ENCODE measurements at places on chromosomes 16 and 17.

- no peak for DNase-seq
These were observed 6.4 kb downstream of the CMTM2 start for GRCh38 chr16:66585481-66586239.

DNA sequence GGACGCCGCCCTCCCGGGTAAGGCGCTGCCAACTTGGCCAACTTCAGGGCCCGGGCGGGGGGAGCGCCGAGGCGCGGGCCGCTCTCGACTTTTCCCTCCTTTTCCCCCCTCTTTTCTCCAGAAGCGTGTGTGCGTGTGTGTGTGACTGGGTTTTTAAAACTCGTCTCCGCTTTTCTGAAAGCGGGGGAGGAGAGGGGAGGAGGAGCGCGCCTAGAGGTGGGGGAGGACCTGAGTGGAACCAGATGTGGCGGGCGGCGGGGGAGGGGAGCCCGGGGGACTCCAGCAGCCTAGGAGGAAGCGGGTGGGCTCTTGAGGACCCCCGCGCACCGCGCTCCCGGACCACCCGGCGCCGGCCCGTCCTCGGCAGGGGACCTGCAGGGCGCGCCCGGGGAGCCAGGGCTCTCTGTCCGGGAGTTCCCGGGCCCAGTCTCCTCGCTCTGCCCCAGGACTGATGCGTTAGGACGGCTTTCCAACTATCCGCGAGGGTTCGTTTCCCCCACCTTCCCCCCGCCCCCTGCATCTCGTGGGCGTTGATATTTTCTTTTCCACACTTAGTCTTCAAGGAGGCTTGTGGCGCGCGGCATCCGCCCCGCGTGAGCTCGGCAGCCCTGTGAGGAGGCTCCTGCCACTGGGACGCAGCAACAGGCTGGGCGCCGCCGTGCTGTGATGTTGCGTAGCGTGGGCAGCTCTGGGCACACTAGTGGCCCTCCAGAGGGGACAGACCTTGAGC, 599 bp downstream of the MRC2 start:
- peak; percentile 10 for DNase-seq

GRCh38 chr16:14109077-14109775, 38.1 kb downstream of the MRTFB start:
- DNase-seq, result no peak

GRCh38 chr17:79843816-79844800, 4.9 kb upstream of the CBX4 start:
- peak; percentile 58 for DNase-seq

DNA sequence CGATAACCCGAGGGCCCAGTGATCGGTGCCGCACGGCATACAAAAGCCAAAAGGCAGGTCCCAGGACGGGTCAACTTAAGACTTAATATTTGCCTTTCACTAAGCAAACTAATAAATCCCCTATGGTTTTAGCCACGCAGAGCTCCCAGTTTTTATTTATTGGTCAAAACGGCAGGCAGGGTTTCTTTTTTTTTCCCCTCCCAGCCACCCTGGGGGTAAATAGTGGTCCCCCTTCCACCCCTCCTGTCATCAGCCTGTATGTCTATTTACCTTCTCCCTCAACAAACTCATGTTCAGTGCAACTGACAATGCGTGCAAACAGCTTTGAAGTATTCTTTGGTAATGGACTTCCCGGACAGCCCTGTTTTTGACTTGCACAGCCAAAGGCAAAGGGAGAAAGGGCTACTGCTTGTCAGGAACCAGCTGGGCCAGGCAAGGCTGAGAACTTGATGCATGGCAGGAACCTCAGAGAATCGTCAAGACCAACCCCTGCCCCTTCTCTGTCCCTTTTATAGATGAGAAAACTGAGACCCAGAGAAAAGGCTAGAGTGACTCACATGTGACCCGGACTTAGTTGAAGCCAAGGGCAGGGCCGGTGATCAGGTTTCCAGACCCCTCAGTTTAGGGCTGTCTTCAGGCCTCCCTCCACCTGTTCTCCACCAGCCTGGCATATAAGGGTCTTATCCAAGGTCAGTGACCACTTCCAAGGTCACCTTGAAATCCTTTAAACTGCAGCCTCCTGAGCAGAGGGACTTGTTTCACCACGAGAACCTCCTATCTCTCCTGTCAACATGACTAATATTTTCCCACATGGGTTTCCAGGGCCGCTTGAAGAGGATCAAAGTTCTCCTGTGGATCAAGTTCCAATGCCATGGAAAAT, 279.0 kb downstream of the SOX9 start:
- no peak for DNase-seq

DNA sequence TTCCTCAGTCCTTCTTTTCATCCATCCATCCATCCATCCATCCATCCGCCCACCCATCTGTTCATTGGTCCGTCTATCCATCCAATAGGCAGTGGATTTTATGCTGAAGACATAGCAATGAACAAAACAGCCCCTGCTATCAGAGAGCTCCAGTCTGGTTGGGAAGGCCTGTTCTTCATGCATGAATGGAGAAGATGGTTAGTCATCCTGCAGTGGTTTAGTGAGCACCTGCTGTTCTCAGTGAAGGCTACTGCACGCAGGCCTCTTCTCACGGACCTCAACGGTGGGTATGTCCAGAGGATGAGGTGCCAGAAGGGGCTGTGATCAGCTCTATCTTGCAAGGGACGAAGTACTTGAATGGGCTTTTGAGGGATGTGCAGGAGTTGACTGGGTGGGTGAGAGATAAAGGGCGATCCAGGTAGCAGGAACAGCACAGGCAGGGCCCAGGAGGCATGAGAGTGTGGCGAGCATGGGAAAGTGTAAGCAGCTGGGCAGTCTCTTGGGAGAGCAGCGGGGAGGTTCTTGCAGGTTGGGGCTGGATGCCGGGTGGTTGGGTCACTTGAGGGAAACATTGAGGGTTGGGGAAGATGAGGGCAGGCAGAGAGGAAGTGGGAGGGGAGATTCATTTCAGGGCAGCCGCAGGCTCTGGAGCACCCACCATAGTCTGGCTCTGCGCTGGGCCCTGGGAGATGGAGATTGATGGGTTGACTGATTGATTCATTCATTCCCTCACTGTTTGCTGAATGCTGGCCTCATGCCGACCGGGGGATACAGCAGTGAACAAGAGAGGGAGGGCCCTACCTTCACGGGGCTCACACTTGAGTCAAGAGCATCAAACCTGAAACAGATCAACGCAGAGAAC, 115.0 kb upstream of the CIBAR2 start:
- peak; percentile 83 for DNase-seq

DNA sequence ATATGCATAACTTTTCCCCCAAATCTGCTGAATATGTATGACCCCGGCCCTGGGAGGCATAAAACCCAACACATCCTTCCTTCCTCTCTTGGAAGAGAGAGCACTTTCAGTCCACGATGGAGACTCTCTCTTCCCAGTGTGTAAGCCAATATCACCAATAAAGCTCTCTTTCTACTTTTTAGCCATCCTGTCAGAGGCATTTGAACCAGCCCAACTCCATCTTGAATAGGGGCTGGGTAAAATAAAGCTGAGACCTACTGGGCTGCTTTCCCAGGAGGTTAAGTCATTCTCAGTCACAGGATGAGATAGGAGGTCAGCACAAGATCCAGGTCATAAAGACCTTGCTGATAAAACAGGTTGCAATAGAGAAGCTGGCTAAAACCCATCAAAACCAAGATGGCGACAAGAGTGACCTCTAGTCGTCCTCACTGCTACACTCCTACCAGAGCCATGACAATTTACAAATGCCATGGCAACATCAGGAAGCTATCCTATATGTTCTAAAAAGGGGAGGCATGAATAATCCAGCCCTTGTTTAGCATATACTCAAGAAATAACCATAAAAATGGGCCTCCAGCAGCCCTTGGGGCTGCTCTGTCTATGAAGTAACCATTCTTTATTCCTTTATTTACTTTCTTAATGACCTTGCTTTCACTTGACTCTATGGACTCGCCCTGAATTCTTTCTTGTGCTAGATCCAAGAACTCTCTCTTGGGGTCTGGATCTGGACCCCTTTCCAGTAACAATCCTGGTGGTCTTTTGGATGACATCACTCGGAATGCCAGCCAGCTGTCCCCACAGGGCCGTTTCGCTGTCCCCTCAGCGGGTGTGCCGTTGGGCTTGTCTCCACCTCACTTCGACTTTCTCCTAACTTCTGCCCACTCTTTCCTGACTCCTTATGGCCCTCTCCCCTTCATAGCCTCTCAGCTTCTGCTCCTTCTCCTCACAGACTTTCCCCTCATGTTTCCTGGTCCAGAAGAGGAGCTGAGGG, 53.4 kb upstream of the NKD1 start:
- DNase-seq, result no peak

DNA sequence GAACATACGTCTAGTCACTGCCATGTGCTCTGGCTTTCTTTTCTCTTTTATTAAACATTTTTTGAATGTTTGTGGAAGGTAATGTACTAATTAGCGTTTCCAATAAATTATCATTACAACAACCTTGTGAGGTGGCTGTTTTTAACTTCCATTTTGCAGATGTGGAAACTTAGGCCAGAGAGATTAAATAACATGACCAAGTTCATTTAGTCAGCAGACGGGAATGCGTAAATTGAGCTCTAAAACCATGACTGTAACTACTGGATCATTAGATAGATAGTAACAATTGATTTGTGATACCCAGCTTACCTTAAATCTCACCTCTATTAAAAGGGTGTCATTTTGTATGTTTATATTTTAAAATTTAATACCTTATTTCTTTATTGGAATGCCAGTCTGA, 49.4 kb downstream of the RABEP1 start:
- DNase-seq, result no peak

DNA sequence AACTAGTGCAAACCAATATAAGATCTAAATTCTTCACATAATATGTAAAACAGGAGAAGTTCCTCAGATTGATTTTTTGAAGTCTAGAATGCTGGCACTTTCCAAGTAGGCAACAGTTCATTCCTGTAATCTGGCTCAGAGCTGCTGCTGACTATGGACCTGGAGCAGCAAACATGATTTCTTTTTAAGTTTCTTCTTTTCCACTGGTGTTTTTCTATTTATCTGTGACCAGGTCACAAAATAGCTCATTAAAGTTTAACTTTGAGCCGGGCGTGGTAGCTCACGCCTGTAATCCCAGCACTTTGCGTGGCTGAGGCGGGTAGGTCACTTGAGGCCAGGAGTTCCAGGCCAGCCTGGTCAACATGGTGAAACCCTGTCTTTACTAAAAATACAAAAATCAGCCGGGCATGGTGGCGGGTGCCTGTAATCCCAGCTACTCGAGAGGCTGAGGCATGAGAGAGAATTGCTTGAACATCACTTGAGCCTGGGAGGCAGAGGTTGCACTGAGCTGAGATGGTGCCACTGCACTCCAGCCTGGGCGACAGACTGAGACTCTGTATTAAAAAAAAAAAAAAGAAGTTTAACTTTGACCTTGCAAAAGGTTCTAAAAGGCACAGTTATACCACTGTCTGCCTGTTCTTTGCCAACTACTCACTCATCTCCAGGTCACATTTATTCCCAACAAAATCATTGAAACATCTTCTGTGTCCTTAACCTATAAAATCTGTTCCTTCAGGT, 29.4 kb upstream of the SLC13A2 start:
- no peak for DNase-seq

DNA sequence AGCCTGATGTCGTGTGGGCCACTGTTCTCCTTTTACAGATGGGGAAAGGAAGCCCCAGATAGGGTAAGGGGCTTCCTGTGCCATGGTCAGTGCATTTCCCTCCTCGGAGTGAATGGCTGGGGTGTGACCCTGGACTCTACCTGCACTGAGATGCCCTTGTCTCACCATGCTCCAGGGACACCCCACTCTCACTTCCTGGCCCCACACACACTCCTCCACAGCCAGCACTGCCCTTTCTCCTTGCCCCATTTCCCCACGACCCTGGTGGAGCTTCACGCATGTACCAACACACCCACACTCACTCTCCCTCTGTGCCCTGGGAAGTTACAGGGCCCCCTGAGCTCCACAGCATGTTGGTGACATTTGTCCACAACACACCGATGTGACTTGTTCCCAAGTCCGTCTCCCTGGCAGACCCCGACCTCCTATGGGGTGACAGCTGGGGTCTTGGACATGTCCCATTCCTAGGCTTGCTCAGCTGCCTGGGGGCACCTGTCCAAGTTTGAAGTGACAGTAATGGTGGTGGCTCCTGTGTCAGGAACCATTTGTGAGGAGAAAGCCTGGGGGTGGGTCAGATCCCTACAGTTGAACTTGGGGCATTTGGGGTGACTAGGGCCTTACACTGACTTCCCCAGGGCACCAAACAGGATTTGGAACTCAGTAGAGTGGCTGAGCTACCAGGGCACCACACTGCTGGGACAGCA, 47.4 kb downstream of the PECAM1 start:
- no peak for DNase-seq

GRCh38 chr17:81987161-81987770, 9.8 kb downstream of the ASPSCR1 start:
- DNase-seq, result no peak

GRCh38 chr16:80442779-80443178, 98.0 kb upstream of the DYNLRB2 start:
- no peak for DNase-seq

DNA sequence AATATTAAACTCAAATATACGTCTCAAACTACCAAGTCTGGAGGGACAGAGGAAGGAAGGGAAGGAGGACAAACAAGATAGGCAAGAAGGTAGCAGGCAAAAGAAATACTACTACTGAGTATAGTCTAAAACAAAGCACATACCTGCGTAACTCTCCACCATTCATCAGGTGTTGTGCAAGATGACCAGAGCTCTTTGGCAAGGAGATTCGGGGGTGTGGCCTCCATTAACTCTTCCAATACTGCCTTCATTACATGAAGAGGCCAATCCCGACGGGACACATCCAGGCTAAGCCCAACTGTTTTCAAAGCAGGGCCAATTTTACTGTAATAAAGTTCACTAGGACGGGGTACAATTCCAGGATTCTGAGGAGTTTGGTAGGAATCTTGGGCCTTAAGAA, 38.2 kb upstream of the ARL6IP1 start:
- DNase-seq, result no peak

GRCh38 chr17:5043524-5043923, 8.3 kb upstream of the SLC52A1 start:
- no peak for DNase-seq

- no peak for DNase-seq
These were observed 4.4 kb upstream of the SLC47A2 start for GRCh38 chr17:19720631-19721426.

GRCh38 chr17:80649672-80650330, 105.2 kb downstream of the RPTOR start:
- peak; percentile 90 for DNase-seq

DNA sequence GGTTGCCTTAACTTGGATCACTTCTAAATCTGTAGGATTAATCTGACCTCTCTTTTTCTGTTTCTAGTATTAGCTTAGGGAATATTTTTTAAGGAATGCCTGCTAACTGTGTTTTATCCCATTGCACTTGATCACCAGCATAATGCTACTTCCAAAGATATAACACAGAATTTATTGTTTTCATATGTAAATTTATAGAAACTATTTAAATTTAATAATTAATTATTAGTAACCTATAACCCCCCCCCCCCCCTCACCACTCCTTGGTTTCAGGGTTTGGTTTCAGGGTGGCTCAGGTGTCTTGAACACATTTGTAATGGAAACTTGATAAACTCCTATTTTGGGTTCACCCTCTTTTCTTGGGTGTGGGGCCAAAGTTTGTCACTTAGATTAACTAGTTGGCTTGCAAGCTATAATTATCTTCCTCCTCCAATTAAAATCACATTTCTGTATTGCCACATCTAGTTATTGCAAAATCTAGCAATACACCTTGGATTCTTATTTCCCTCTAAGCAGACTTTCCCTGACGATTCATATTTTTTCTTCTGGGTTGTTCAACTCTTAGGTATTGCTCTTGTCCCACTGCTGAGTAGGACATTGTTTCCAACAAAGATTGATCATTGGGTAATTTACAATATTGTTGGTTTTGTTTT, 18.3 kb downstream of the KRT12 start:
- DNase-seq, result no peak
